GM23338 (cell line): ENCODE measurements at places on chromosomes 3 and 15.

DNA sequence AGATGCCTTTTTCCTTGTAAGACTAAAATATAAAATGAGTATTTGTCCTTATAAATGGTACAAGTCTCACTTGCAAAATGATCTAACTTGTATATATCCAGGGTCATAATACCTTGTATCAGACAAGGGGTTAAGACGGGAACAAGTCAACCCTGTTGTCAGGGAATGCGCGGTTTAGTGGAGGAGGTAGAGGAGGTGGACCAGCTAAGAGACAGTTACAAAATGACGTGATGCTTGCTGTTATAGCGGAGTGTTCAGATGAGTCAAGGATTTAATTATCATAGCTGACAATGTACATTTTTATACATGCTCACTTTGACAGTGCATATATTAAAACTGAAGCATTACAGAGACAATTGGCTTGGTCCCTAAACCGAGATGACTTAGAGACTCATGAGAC, 26.8 kb upstream of the KLHL25 start:
- DNase-seq, result no peak

- peak; percentile 41 for DNase-seq
These were observed 4.1 kb upstream of the ACTC1 start for GRCh38 chr15:34799149-34800101.

GRCh38 chr3:72489901-72490300, 358.3 kb downstream of the SHQ1 start:
- DNase-seq, result no peak

DNA sequence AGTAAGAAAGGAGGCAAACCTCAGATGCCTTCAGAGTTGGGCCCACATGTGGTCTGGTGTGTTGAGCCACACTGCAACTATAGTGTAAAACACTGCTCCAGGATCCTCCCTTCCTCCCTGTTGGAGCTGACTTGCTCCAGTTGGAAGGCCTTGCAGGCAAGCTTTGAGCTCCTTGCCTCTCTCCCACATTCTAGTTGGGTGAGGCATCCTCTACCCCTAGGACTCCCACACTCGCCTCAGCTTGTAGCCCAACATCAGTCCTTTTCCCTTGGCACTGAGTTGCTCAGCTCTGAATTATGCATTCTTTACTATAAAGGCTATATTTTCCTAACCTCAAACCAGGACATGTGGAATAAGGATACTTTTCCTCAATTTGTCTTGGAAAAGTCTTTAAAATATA, 143.9 kb downstream of the NECTIN3 start:
- no peak for DNase-seq

DNA sequence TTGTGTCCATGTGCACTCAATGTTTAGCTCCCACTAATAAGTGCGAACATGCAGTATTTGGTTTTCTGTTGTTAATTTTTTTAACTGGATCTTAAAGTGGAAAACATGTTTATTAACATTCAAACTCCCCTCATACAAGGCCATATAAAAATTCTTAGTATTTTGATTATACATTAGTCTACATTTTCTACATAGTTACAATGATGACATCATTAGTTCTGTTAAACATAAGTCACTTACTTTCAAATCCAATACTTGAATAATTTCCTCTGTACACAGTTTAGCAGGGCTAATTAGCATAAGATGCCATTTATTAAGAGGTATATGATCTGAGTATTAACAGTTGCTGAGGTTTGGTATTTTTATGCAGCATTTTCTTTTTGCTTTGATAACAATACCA, 91.3 kb upstream of the CCDC39 start:
- no peak for DNase-seq

GRCh38 chr15:86855307-86856291, 775.9 kb downstream of the AGBL1 start:
- no peak for DNase-seq

- DNase-seq, result no peak
These were observed 94.3 kb downstream of the PPARG start for GRCh38 chr3:12383218-12383617.
